ENCODE measurements at places on chromosomes 7 and 10.

- DNase-seq: no peak
Observed at GRCh38 chr10:20874261-20874660, 22.9 kb downstream of the NEBL start.

- peak; percentile 30 for DNase-seq
Observed at GRCh38 chr10:122342293-122343134, 32.0 kb upstream of the PLEKHA1 start.

DNA sequence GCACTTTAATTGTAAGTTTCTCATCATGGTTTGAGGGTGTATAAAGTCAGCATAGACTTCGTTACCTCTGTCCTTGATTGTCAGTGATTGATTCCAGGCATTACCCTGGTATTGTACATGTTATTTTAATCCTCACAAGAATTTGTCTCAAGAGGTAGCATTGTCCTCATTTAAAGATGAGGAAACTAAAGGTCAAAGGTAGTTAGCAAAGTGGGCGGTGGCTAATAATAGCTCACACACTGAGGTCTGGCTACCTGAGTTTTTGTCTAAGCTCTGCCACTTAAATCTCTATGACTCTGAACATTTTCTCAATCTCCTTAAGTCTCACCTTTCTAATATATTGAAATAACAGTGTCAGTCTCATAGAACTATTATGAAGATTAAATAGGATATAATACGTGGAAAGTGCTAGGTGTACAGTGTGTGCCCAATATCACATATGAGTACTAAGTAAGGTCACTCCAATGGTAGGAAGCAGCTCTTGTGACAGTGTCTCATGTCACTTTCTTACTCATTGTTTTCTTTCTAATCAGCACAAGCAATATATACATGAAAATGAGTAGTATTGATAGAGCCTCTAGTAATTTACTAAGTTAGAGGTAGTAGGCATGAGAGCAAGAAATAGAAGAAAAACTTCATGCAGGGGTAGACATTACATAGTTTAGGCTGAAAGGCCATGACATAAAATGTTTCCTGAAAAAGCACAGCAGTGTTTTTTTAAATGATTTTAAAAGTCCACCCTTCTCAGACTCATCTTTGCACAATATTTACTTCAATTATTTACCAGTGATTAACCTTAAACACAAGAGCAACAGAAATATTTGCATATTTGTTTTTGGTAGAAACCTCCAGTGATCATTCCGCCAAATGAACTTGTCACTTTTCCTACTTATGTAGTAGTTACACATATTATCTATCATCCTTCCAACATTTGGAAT is 21.0 kb downstream of the AHR start:
- no peak for DNase-seq

- no peak for DNase-seq
Observed at GRCh38 chr7:107879400-107880035, 11.5 kb upstream of the DLD start.

GRCh38 chr10:33237736-33238624 is 96.5 kb downstream of the NRP1 start:
- no peak for DNase-seq

- DNase-seq: no peak
Observed at GRCh38 chr7:157846271-157846670, 509.5 kb downstream of the DNAJB6 start.

DNA sequence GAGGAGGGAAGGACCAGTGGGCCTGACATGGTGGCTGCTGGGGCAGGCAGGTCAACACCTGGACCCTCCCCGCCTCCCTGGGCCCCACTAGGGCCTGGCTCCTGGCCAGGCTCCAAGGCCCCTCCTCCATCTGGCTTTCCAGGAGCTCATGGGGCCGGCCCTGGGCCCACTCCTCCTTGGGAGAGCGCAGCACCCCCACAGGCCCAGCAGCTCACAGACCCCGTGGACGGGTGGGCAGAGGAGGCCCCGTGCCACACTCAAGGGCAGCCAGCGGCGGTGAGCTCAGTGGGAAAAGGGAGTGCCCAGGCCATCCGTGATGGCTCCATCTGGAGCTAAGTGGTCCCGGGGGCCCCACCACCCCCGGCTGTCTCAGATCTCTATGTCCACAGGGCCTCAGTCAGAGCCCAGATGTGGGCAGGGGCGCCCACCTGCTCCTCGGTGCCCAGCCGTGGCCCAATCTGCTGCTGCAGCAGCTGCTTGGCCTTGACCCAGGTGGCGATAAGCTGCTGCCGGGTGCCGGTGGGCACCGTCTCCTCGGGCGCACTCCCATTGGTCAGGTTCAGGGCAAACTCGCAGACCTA is 32.8 kb downstream of the CFAP46 start:
- DNase-seq: no peak

- DNase-seq: no peak
Observed at GRCh38 chr10:70035531-70035930, 17.1 kb upstream of the MACROH2A2 start.

DNA sequence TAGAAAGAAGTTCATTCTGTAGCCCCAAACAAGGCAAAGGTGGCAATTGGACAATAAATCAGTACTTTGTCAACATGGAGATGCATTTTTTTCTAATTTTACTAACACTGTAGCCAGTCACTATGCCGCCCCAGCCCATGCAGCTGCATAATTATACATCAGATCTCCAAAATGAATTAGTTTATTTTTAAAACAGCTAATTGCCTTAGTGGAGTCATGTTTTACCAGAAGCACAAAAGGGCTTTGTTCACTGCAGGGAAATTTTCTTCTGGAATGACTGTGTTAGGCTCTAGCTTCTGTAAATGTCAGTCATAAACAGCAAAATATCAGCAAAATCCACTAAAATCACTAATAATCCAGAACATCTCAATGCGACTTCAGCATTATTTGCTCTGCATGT is 20.1 kb upstream of the HDAC9 start:
- no peak for DNase-seq

DNA sequence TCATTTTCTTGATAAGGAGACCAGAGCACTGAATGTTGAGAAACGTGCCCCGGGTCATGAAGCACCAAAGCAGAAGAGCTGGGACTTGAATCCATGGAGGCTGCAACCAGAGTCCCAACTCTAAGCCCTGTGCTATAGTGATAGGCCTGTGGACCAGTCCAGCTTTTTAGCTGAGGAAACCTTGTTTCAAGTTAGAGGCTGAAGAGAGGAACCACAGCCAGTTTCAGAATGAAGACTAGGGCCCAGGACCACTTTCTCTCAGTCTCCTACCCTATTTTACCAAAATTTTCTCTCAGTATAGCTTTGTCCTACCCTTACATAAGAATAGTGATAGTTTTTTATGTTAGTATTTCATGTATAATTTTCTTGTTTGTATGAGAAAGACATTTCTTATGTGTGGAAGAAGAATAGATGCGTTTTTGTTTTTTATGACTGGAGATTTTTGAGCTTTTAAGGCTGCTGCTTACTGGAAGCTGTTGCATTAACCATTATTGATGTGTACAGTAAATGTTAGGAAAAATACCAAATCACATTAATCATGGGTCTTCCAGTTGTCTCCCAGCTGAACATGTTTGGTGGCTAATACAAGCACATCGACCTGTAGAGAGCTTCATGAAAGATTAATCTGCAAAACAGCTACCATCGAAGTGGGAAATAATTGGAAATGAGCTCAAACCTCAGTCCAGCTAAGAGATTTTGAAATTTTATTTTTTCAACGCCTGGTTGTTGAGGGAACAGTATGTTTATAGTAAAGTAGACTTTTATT is 45.0 kb upstream of the CSTF2T start:
- DNase-seq: no peak

DNA sequence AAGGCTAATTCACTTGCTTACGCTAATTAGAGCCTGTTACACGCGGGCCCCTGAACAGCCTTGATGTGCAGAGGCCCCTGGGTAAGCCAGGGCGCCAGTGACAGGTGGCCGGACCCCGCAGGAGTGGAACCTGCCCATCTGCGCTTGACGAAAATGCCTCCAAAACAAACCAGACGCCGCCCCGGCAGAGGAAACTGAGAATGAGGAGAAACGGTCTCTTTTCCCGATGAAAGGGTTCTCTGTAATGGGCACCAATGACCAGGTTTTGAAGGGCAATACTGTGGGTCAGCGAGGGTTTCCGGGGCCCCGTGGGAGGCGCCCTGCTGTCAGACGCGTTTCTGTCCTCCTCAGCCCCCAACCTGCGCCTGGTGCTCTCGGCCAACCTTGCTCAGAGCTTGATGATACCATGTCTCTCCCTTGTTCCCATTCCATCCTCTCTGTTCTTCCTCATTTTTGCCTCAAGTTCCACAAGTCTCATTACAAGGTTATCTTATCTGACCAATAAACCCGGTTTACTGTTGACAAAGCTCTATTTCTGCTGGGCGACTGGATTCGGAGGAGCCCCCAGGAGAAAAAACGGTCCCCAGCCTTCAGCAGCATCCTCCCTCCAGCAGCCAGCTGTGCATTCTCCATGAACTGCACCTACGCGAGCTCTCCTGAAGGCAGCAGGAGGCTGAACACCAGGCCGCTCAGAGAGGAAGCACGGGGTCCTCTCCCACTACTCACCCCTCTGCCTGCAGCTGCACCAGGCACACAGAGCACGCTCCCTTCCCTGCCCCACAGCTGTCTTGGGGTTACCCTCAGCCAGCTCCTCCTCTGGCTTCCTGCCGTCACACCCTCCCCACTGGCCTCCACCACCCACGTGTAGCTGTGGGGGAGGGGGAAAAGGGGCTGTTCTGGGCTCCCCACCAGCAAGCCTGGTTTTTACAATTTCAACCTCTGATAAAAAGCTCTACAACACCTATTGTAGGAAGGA is 202.0 kb downstream of the MAD1L1 start:
- DNase-seq: no peak

- DNase-seq: no peak
Observed at GRCh38 chr7:120740348-120740747, 117.6 kb downstream of the TSPAN12 start.

DNA sequence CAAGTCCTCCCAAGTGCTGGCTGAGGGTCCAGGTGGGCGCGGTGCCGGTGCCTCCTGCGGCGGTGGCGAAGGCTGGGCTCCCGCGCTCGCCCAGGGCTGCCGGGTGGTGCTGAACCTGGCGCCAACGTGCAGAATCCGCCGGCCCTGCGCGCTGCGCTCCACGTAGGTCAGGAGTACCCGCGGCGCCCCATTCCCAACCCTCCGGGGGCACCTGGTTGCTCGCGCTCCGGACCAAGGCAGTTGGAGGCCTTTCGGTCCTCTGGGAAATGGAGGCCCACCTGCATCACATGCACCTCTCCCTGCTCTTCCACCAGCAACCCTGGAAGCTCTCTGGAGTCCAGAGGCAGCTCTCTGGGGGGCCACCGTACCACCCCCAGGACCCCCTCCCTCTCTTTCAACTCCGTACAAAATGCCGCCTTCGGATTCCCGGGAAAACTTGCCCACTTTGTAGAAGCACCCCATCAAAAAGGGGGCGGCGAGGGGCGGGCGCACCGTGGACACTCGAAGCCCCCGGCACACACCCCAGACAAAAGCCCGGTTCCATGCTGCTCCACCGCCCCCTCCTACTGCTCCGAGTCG is 745 bp downstream of the SLC16A9 start:
- no peak for DNase-seq

DNA sequence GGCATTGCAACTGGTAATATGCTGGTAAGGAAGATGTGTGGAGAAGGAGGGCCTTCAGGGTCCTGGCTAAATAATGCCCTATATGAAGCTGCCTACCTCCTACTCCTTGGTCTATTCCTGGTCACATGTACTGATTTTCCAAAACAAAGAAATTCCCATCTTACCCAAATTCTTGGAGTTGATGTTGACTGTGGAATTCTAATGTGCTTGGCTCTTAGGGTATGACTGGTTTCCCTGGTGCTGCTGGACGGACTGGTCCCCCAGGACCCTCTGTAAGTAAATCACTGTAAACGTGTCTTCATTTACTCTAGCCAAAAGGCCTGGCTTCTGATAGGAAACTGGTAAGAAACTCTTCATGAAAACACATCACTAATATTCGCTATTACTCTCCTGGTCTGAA is 27.0 kb downstream of the COL1A2 start:
- no peak for DNase-seq

DNA sequence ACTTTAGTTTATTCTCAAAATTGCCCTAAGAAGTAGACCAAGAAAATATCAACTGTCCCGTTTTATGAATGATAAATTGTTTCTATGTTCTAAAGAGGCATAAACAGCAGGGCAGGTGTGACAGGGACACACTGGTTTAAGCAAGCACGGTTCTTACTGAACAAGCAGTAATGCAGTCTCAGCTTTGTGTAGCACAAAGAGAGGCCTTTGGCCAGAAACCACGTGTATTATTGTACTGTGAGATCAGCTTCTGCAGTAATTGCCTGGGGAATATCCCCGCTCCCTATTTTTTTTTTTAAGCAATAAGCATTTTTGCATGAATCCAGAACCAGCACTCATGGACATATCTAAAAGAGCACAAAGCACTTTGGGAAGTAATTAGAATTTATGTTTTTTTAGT is 255.4 kb downstream of the WDR11 start:
- no peak for DNase-seq

DNA sequence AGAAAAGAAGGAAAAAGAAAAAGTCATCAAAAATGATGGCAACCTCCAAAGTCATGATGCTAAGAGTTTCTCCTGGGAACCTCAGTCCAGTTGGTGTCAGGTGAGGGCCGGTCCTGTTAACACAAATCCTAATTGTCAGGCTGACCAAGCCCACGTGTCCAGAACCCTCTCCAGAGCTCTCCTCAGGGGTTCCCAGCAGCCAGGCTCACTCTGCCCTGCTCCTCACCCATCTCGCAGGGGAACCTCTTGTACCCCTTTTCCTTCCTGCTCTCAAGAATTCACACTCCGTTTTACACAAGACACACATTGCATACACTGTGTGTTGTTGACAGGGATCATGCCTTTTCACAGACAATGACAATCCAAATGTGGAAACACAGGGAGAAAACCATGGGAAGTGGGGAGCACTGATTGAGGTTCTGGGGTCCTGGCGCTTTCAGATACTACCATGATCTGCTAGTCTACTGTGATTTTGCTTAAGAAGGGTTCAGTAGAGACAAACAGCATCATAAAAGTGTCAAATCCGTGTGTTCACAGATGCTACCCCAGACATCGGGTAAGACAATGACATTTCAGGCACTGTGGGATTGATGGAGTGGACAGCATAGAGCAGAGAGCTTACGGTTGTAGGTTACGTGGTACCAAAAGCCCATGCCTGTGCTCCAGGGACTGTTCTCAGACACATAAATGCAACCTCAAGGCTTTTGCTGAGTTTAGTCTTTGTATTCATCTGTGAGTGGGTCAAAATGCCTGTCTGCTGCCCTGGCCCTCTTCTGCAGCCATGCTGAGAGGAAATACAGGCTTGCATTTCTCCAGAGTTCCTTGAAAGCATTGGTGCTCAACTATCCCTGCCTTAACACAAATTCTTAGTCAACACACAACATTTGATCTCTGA is 16.0 kb downstream of the IL2RA start:
- DNase-seq: no peak

DNA sequence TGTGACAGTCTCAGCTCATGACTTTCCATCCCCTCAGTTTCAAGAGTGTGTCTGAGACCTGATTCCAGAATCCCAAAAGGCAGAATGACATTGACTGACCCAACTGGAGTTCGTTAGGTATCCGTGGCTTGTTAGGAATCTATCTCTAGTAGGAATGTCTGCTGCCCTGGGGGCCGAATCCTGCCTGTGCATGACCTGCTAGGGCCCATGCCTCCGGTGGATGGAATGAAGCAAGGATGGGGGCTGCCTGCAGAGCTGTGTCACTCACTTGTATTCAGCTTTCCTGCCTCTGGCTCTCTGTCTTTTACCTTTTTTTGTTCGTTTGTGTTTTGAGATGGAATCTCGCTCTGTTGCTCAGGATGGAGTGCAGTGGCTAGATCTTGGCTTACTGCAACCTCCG is 129.5 kb downstream of the SDK1 start:
- no peak for DNase-seq

GRCh38 chr10:4437791-4438190 is 388.2 kb upstream of the AKR1E2 start:
- DNase-seq: no peak

GRCh38 chr7:99004216-99004615 is 125.9 kb downstream of the TRRAP start:
- DNase-seq: no peak

All from activated T-cell treated with anti-CD3 and anti-CD28 coated beads for 48 hours (primary cell).